ENCODE measurements at places on chromosomes 4 and X.

DNA sequence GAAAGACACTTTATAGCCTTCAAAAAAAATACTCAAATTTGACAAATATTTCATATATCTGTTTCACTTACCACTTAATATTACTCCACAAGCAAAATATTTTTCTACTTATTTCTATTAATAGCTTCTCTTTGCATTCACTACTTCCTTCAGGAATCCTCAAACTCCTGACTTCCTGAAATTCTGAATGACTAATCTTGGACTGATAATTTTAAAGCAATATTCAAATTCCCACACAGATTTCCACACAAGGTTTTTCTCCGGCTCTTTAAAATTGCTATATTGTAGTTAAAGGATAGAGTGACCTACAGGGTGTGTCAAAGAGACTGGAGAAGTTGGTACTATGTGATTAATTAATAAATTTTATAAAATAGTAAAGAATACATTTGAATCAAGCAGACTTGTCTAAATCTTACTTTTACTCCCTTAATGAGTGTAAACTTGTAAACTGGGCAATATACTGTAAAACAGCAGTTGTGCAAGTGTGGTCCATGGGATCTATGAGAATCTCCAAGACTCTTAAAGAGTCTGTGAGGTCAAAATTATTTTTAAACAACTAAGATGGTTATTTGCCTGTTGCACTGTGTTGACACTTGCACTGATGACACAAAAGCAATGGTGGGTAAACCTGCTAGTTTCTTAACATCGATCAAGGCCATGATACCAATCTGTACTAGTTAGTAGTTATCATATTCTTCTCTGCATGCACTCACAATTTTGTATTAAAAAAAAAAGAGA, 44.5 kb downstream of the ANKRD17 start:
- no peak for DNase-seq

DNA sequence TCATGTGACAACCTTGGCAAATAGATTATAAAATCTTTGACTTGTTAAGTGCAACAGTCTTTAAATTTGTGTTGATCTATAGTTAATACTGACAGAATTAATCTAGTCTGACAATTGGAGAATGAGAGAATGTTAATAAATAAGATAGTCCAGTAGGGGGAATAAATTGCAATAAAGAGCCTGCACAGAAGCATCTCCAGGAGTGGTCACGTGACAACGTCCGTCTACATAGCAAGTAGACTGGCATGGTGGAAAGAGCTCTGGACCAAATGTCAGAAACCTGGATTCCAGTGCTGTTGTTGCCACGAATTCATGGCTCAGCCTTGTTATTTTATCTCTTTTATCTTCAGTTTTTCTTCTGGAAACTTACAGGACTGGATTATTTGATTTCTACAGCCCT, 436.5 kb downstream of the RAB28 start:
- no peak for DNase-seq

DNA sequence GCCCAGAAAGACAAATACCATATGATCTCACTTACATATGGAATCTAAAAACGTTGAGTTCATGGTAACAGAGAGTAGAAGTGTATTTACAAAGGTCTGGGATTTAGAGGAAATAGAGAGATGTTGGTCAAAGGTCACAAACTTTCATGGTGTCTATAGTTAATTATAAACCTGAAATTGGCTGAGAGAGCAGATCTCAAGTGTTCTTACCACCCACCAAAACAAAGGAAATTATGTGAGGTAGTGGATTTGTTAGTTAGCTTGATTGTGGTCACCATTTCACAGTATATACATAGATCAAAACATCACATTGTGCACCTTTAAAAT, 186.8 kb downstream of the NWD2 start:
- DNase-seq: no peak

- DNase-seq: no peak
Measured at GRCh38 chr4:105990933-105991332, 95.7 kb downstream of the NPNT start.

DNA sequence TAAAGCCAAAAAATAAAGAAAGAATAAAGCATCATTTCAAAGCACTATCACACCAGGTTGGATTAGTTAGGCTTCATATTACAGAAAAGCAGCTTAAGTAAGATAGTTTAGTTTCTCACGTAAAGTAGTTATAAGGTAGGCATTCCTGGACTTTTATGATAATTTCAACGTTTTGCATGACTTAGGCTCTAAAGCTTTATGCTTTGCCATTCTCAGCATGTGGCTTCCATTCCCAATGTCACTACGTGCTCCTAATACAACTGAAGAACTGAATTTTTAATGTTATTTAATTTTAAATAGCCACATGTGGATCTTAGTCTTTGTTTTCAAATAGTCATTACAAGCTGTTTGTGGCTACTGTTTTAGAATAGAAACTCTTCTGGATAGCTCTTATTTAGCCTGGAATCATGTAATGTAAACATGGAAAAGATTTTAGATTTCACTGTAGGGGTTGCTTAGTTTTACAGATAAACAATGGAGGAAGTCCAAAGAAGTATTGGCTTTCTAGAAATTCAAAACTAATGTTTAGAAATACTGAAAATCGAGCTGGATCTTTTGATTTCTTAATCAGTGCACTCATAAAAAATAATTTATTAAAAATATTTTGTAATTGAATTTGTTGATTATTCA, 710.0 kb downstream of the IL1RAPL1 start:
- no peak for DNase-seq

DNA sequence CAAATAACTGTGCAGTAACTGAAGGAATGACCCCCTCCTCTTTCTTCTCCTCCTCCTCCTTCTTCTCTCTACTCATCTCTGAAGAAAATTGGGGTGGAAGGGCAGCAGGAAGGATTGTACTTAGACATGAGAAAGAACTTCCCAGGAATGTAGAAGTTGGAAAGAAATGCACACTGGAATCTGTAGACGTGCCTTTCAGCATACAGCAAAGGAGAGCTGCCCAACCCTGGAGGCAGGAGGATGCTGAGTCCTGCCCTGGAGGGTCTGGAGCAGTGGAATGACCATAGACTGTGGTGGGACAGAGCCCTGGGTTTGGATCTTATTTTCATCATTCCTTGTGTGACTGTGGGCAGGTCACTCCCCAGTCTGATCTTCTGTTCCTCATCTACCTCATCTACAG, 80.1 kb downstream of the PJA1 start:
- DNase-seq: no peak

GRCh38 chrX:150846130-150846529, 52.3 kb downstream of the CD99L2 start:
- no peak for DNase-seq

- DNase-seq: no peak
Measured at GRCh38 chr4:155383541-155383940, 6.8 kb upstream of the MAP9 start.

GRCh38 chr4:121451310-121451709, 70.5 kb upstream of the QRFPR start:
- no peak for DNase-seq

DNA sequence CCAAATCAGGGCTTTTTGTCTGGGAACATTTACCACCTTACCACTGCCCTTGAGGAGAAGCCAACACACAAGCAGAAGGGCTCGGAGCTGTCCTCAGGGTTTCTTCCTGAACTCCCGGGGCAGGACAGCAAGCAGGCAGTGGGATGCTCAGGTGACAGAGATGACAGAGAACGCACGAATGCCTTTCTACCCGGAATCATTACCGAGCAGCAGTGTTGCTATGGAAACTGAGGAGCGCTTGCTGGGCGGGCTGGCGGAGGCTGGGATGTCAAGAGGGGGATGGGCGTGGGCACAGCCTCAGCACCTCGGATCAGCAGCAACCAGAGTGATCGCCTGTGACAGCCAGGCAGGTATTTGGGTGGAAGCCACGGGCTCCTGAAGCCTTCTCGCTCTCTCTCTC, 17.8 kb downstream of the SSR4 start:
- no peak for DNase-seq

- no peak for DNase-seq
Measured at GRCh38 chrX:152899874-152900719, 2.2 kb downstream of the ZNF185 start.

DNA sequence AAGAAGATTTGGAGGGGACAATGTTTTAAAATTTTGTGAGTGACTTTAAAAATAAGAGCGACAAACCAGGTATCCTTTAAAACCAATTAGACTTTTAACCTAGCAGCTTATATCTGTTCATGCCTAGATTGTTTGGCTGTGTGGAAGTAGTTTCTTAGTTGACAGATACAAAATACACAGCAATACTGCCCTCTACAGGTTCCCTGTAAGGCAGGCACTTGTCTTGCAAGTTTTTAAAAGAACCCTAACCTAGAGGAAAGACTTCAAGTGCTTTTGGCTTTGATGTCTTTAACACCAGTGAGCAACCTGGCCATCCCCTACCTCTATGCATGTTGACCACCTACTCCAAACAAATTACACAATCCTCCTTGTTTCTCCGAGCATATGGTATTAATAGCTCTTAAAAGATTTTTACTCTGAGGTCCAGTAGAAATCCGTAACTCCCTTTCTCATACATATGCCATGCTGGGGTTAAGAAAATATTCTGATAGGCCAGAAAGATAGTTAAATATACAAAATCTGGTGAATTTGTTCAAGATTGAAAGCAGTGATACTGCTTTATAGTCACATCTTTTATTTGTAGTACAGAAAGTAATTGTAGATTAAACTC, 273.0 kb downstream of the ARHGAP24 start:
- peak; percentile 18 for DNase-seq

DNA sequence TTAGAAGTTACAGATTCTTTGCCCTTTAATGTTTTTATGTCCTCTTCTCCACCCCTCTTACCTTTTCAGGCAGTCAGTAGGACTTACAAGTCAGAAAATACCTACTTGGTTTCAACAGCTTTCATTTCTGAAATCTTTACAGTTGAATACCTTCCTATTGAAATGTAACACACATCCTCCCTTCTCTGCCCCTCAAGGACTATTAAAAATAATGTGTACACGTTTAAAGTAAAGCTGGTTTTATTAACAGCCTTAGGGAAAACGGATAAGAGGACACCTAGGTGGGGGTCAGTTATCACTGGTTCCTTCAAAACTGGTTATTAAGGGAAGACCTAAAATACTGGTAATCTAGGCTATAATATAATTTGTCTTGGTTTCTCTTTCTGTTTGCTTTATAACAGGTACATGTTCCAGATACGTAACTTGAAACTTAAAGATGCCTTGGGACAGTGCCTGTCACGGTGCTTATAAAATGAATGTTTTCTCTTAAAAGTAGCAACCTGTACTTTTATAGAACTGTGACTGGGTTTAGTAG, 1.8 kb downstream of the CCSER1 start:
- no peak for DNase-seq

DNA sequence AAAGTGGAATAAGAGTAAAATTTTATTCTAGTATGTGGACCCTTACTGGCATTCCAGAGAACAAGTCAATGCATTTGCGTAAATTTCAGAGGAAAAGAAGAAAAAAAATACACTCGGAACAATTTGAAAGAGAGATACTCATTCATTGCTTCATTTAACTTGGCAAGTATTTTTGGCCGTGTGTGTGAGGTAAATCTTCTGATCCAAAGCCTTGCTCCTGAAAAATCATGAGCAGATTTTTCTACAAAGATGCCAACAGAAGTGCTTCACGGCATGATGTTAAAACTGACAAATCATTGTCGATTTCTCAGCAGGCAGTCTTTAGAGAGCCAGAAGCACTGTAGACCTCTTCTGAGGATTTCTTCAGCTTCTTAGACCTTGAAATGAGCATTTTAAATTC, 194.0 kb downstream of the COX18 start:
- no peak for DNase-seq

- DNase-seq: no peak
Measured at GRCh38 chr4:41652971-41653370, 95.6 kb downstream of the PHOX2B start.

- peak; percentile 11 for DNase-seq
Measured at GRCh38 chr4:184347251-184348239, 126.8 kb downstream of the IRF2 start.

DNA sequence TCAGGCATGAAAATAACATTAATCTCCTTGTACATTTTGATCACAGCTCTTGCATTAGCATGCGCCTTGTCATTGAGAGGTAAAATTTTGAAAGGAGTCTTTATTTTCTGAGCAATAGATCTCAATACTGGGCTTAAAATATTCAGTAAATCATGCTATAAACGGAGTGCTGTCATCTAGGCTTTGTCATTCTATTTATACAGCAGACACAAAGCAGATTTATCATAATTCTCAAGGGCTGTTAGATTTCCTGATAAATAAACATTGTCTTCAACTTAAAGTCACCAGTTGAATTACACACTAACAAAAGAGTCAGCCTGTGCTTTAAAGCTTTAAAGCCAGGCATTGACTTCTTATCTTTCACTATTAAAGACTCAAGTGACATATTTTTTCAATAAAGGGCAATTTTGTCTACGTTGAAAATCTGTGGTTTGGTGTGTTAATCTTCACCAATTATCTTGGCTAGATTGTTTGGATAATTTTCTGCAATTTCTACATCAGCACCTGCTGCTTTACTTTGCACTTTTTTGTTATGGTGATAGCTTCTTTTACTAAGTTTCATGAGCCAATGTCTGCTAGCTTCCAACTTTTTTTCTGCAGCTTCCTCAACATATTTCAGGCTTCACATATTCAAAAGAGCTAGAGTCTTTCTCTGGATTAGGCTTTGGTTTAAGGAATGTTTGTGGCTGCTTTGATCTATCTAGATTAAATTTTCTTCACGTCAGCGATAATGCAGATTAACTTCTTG, 27.9 kb upstream of the UGT2B4 start:
- DNase-seq: no peak

- DNase-seq: no peak
Measured at GRCh38 chr4:121860121-121860520, 10.2 kb downstream of the BBS7 start.

Measured in endothelial cell (in vitro differentiated cells).